ENCODE measurements at places on chromosomes 7 and 10.

DNA sequence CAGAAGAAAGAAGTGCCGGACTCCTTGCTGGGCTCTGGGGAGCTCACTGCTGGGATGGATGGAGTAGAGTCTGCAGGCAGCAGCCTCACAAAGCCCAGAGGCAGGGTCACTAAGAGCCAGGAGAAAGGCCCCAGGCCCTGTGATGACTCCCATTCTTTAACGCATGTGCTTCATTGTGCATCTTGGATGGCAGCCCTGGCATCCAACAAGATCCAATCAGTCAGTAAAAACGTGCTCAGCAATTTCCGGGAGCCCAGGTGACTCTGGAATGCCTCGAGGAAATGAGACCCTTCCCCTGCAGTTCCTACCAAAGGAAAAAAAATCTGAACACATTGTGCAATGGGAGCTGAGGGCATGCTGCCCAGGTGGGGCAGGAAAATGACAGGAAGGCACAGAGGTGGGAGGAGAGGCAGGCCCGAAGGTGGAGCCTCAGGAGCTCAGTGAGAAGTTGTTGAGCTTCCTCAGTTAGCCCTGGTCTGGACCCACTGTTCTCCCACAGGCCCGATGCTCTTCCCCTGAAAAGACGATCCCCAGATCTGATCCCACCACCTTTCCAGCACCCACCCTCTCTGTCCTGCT lies 60.7 kb upstream of the TMEM72 start:
- no peak for DNase-seq

DNA sequence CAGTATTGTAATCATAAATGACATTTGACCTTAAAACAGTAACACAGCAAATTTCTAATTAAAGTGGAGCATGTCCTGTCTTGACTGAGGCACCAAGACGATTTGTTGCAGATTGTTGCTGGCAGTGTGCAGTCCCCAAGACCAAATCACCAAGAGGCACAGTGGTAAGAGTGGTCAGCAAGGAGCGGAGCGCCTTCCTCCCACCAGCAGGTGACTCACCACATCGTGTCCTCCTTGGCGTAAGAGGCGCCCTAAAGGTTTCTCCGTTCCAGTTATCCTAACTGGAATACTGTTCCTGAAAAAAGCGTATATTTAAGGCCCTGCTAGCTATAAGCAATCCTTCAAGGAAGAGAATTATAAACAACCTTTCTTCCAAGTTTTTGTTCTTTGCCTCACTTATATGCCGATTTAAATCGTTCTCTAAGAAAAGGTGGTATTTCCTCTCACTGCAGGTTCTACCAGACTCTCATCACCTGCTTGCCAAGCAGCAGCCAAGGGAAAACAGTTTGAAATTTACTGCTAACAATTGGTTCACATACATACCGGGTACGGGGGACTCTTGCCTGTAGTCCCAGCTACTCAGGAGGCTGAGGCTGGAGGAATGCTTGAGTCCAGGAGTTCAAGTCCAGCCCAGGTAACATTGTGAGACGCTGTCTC lies 10.7 kb upstream of the REPIN1 start:
- no peak for DNase-seq

- no peak for DNase-seq
Measured at GRCh38 chr10:79295563-79295962, 51.7 kb upstream of the PPIF start.

DNA sequence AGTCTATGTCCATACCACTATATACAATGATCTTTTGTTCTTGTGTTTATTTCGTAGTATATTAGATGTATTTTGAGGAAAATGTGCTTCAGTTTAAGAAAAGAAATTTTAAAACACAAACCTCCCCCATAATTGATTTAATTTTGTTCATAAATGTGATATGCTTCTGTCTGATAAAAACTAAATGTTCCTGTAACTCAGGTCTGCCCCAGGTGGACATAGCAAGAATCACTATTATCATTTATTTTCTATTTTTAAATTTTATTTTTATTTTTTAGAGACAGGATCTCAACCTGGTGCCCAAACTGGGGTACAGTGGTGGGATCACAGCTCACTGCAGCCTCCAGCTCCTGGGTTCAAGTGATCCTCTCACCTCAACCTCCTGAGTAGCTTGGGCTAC lies 43.2 kb downstream of the BEND7 start:
- DNase-seq, result no peak

DNA sequence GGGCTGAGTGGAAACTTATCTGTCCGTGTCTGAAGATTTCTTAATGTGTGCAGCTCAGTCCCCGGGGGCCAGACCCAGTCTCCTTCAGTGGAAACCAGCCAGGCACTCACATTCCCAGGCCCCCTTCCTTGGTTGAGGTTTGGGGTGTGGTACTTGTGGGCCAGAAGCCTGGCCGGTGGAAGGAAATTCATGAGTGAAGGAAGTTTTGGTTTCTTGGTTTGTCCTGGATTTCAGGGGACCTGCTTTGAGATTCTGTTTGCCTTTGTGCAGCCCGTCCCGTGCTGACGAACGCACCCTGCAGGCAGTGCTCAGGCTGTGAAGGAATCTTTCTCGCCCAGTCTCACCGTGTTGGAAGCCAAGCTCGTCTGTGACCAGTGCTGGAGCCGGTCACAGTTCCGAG lies 2.9 kb downstream of the INPP5A start:
- no peak for DNase-seq

GRCh38 chr7:1192171-1192676 lies 32.2 kb upstream of the ZFAND2A start:
- no peak for DNase-seq
